ENCODE measurements at places on chromosomes 1 and 21. TPM values are rescaled to one million over a fixed set of nuclear protein-coding genes. Genes with fewer than 3 reads are reported as not detected.
A peak's percentile ranks its signal among the peaks of the same experiment; 100 is the strongest.

GRCh38 chr1:81513796-81514354 lies 286.9 kb upstream of the ADGRL2 start:
- DNase-seq: no peak

DNA sequence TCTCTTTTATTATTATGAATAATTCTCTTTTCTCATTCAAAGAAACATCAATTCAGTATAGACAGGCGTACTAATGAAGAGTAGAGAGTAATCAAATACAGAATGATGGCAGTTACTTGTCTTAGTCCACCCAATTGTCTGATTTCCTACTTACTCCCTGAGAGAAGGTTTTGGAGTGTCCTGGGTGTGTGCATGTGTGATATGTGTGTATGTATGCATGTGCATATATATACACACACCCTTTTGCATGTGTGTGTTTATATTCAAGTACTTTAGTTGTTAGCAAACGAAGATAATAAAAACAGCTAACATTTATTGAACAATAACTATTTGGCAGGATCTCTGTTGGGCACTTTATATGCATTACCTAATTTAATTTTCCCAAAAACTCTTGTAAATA lies 63.2 kb upstream of the CCDC190 start:
- DNase-seq: no peak

DNA sequence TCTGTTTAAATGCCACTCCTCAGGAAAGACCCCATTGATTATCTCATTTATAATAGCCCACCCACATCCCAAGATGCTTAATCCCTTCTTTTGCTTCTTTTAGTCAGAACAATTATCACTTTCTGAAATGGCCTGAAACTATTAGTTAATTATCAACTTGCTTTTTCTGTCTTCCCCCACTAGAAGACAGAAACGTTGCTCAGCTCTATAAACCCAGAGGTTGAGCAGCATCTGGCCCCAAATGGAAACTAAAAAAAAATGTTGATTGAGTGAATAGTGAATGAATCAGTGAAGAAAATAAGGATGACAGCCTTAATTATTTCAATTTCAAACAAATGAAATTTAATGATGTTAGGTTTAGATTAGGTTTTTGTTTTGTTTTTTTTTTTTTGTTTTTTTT lies 38.2 kb upstream of the PIGC start:
- no peak for DNase-seq

DNA sequence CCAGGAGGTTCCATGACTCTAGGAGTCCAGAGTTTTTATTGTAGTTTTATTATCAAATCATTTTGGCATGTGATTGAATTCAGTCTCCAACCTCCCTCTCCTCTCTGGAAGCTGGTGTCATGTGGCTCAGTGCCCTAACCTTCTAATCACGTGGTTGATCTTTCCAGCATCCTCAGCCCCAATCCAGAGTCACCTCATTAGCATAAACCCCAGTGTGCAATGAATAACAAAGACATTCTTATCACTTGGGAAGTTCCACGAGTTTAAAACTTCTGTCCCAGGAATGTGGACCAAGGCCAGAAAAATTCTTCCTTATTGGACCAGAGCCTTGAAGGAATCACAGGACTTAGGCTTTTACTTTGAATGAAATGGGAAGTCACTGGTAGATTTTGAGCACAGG lies 52.2 kb downstream of the KIRREL1 start:
- DNase-seq: no peak

- DNase-seq: no peak
Observed at GRCh38 chr1:190849346-190849745, 371.7 kb upstream of the BRINP3 start.

DNA sequence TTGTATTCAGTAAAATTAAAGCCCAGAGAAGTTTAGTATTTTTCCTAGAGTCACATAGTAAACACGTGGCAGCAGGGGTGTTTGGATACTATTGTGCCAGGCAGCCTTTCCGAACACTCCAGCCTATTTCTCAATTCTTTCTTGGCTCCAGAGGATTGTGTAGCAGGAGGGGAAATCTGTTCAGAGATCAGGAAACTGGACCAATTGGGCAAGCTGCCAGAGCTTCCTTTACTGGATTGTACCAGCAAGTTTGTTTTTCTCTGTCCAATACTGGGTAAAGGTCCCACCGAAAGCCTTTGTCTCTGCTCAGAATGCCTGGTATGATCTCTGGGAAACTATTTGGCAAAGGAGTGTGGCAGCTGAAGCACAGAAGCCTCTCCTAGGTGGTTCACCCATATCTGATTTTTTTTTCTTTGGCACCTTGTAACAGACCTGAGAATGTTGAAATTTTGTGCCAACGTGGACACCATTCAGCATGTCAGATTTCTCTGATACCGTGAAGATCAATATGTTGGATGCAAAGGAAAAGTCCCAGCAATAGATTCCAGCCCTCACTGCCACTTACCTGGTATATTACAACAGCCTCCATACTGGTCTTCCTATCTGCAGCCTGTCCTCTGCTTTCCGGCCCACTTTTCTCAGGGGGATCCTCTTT lies 126.2 kb downstream of the FGGY start:
- DNase-seq: no peak

- DNase-seq: no peak
Observed at GRCh38 chr1:204997591-204998355, 45.2 kb upstream of the CNTN2 start.

- DNase-seq: no peak
Observed at GRCh38 chr1:12231276-12231595, 1.4 kb downstream of the VPS13D start.

DNA sequence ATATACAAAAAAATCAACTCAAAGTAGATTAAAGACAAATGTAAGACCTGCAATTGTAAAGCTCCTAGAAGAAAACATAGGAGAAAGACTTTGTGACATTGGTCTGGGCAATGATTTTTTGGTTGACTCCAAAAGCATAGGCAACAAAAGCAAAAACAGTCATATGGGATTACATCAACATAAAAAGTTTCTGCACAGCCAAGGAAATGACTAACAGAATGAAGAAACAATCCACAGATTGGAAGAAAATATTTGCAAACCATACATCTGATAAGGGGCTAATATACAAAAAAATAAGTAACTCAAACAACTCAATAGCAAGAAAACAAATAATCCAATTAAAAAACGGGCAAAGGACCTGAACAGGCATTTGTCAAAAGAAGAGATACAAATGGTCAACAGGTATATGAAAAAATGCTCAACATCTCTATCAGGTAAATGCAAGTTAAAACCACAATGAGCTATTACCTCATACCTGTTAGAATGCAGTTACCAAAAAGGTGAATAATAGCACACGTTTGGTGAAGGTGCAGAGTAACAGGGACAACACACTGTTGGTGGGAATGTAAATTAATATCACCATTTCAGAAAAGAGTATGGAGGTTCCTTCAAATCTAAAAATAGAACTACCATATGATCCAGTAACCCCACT lies 173.7 kb upstream of the COA6 start:
- DNase-seq: no peak

- DNase-seq: no peak
Observed at GRCh38 chr21:20030390-20030789, 967.8 kb upstream of the NCAM2 start.

- no peak for DNase-seq
Observed at GRCh38 chr1:100516857-100517256, 21.1 kb upstream of the GPR88 start.

DNA sequence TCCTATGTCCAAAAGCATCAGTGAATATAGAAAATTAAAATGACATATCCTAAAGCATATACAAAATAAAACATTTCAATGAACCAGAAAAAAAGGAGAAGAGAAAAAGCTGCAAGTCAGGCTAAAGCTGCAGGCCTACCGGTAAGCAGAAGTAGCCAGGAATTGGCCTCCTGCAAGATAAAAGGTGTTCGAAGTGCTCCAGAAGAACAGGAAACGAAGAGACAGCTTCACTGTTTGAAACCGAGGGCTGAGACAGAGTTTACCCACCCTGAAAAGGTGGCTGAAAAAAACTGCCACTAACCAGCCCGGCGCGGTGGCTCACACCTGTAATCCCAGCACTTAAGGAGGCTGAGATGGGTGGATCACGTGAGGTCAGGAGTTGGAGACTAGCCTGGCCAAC lies 37.4 kb downstream of the NSL1 start:
- DNase-seq: no peak

GRCh38 chr1:205061227-205061626 lies 18.2 kb downstream of the CNTN2 start:
- DNase-seq: no peak

DNA sequence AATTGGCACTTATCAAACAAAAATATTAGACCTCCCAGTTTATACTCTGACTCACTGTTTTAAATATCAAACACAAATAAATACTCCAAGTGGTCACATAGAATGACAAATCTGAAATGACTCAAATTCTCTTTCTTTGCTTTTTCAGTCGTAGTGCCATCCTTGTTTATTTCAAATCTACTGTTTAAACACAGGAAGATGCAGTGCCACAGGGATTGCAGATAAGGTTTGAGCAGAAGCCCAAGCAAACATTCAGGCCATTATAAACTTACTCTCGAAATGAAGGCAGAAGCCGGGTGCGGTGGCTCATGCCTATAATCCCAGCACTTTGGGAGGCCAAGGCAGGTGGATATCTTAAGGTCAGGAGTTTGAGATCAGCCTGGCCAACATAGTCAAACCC lies 255.4 kb upstream of the PLXNA2 start:
- DNase-seq: no peak

DNA sequence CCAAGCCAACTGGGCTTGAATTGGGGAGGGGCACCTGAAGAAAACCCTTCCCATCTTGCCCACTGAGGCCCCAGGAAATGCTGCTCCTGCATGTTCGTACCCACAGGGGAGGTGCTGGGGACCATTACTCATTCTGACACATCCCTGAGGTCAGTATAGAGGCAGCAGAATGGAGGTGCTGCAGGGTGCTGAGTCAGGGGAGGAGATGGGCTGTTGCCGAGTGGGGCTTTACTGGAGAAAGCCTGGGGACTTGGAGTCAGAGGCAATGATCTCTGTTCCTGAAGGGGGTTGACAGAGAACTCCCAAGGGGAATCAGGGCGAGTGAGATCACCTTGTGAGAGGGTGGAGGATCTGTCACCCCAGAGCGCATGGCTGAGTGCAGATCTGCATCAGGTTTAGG lies 40.2 kb upstream of the KCNA10 start:
- no peak for DNase-seq

DNA sequence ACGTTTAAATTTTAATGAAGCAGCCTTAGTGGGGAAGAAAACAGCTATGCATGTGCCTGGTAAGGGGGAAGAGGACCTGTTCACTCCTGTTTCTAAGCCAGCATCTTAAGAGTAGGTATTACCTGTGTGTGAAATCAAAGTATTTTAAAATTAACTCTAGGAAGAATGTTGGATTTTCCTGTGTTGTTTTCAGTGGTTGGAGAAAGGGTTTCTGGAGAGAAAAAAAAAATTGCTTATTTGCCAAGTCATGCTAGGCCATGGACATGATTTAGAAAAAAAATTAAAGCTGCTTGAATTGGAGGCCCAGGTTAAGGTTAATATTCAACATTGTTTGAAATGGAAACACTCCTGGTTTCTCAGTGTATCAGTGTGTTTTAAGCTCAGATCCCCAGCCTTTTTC lies 42.9 kb upstream of the DNAJC6 start:
- no peak for DNase-seq

- no peak for DNase-seq
Observed at GRCh38 chr1:184276416-184276815, 110.4 kb upstream of the C1orf21 start.

GRCh38 chr1:206895325-206895724 lies 1.9 kb upstream of the IL24 start:
- DNase-seq: no peak

- peak; percentile 76 for DNase-seq
Observed at GRCh38 chr1:173190101-173190936, 16.8 kb downstream of the TNFSF4 start.

- no peak for DNase-seq
Observed at GRCh38 chr1:219999821-220000220, 46.5 kb downstream of the EPRS1 start.

- no peak for DNase-seq
Observed at GRCh38 chr1:161158316-161159010, 837 bp upstream of the USP21 start.

GRCh38 chr1:54342742-54343687 lies 63.2 kb downstream of the SSBP3 start:
- DNase-seq: no peak

DNA sequence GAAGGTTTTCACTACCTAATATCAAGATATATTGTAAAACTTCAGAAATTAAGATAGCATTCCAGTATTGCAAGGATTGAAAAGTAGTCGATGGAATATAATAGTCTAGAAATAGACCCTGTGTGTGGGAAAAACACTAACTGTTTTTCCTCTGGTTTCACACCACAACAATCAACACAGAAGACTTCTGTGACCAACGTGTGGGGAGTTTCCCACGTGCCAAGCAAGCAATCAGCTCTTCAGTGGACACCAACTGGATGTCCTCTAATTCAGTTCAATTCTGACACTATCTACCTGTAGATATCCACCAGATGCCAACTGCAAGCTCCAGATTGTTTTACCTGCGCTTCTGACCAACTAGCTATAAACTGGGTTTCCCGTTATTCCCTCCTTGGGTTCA lies 12.1 kb downstream of the CD244 start:
- DNase-seq: no peak

DNA sequence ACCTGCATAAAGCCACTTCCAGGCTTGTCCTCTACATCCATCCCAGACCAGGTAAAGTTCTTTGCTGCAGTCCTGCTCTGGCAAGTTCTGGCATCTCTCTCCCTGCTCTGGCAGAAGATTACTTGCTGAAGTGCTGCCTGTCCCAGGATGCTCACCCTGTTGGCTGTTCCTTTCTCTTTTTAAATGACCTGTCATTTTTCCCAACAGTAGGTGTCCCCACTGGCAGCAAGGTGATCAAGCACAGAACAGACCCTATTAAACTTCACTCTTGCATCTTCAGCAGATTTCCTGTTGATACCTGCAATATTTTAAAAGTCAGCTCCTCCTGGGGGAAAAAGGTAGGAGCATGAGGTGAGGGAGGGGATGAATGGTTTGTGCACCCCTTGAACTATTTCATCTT lies 332.6 kb downstream of the PBX1 start:
- no peak for DNase-seq

DNA sequence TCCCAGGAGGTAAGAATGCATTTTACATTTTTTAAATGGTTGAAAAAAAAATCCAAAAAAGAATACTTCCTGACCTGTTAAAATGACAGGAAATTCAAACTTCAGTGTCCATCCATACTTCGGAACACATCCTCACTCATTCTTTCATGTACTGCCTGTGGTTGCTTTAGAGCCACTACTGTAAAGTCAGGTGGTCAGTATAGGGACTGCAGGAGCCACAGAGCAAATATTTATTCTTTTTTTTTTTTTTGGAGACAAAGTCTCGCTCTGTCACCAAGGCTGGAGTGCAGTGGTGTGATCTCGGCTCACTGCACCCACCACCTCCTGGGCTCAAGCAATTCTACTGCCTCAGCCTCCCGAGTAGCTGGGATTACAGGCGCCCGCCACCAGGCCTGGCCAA lies 124.7 kb downstream of the CLIC6 start:
- no peak for DNase-seq

- DNase-seq: no peak
Observed at GRCh38 chr21:34129901-34130715, 56.7 kb downstream of the MRPS6 start.

- DNase-seq: peak; percentile 5
Observed at GRCh38 chr1:187516874-187517273, 688.1 kb downstream of the PLA2G4A start.

The AGT gene
- total RNA-seq: 4.7 TPM

The KCNA2 gene
- total RNA-seq: not detected

The ATP1A4 gene
- total RNA-seq: not detected

The OR2L3 gene
- total RNA-seq: not detected

The NR0B2 gene
- not detected for total RNA-seq

The PDC gene
- not detected for total RNA-seq

The KANK4 gene
- total RNA-seq: 10.5 TPM

The SHISAL2A gene
- not detected for total RNA-seq
